ENCODE measurements at places on chromosomes 5 and 9.

- DNase-seq: no peak
Measured at GRCh38 chr9:96160168-96160567, 141.8 kb downstream of the HSD17B3 start.

DNA sequence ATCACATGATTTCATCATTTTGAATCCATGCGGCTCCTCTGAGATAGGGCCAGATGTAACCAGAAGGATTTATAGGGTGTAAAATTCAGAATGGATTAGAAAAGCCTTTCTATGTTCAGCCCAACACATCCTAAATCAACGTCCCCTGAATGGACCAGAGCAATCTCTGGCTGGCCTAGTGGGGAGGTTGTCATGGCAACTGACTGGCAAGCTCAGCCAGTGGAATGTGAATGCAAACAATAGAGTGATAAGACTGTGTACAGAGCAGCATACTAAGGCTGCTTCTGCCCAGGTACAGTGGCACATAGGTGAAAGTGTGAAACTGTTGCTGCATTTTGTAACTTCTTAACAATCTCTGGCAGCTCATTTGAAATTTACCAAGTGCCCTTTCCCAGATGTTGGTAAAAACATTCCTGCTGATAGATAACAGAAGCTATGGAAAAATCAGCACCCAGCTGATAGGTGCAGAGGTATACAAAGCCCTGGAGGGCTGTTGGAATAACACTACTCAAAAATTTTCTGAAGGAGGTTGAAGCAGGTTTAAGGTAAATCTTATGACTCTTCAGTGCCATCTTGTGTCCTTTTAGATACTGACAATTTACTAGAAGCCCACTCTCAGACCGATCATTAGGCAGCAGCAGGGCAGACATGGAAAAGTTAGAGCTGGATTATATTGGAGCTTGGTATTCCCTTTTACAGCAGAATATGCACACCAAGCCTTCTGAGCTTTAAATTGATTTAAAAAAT lies 267.2 kb downstream of the RAB3C start:
- no peak for DNase-seq

DNA sequence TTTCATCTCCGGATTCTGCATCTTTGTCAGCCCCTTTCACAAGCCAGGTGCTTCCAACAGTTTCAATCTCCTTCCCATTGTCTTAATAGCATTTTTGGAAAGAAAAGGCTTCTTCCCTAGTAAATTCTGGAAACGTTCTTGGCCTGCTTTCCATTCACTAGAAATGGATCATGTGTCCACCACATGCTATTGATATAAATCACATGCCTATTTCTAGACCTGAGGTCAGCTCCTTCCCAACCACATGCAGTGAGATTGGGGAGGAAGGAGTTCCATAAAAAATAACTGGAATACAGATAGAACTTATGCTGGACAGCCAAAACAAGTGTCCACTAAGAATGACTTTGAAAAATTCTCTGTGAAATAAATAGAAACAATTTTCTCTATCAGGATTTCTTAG lies 181.6 kb upstream of the TMEM161B start:
- no peak for DNase-seq

DNA sequence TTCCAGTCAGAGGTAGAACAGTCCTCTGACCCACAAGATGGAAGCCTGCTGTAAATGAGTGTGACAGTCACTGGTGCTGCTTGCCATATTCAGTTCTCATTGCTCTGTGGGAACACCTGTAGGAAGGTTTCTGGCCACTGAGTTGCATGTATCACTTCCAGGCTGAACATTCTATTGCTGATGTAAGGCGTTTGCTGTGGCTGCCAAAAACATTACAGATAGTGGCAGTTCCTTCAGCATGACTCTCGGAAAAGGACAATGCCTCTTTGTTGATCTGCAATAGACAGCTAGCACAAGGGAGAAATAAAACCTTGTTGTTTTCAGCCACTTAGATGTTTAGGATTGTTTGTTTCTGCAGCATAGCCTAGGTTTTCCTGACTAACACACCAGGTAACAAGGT lies 217.2 kb downstream of the AGTPBP1 start:
- DNase-seq: no peak

- no peak for DNase-seq
Measured at GRCh38 chr9:70013598-70014196, 30.0 kb upstream of the MAMDC2 start.

DNA sequence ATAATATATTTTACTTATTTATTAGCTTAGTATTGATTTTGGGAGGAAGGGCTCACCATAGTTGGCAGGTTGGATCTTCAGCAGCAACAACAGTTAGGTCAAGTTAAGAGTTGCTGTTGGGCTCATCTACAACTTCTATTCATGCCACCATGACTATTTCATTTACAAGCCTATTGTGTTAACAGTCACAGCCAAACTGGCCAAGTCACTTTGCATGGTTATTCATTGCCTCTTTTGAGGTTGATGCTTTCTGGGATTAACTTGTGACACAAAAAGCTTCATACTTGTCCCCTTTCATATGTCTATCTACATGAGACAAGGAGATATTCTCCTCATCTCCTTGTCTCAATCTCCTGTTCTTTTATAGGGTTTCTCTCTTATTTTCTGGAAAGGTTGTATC lies 98.3 kb downstream of the WDR70 start:
- no peak for DNase-seq

GRCh38 chr5:93425096-93425495 lies 155.9 kb downstream of the NR2F1-AS1 start:
- DNase-seq: no peak

DNA sequence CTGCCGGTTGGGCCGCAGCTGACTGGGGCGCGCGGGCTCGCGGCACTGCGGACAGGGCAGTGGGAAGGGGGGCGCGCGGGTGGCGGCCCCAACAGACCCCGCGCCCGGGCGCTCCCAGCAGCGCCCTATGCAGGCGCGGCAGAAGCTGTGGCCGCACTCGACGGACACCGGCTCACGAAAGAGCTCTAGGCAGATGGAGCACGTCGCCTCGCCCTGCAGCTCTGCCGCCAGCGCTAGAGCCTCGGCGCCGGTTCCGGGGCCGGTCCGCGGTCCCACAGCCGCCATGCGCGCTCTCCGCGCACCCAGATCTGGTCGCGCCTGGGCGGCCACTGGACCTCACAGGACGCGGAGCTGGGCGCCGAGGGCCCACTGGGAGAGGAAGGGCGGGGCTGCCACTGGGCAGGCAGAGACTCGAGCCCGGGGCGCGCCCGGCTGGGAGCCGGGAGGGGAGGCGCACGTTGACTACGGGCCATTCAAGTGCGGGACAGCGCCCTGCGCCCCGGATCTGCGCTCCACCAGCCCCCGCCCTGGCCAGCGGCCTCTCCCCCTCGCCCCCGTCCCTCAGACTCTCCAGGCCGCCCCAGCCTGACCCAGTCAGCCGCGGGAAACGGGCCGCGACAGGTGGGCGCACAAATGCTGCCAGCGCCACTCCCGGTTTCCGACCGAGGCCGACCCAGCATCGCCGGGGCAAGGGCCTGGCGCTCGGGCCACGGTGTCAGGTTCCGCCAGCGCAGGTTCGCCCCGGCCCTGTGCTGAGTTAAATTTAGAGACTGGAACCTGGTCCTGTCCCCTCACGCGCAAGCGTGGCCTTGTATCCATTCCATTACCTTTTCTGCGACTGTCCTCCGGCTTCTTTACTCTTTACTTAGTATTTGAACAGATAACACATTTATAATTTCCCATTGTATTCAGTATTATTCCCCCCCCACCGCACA lies at the start of gene TRIM7:
TRIM7 (minus strand) TSS at position 371 of the 935 bp plus-strand sequence; CDS start at position 285, 86 bp downstream.
- DNase-seq: no peak

GRCh38 chr5:163498886-163499285 lies 6.5 kb upstream of the MAT2B start:
- DNase-seq: peak; percentile 42

DNA sequence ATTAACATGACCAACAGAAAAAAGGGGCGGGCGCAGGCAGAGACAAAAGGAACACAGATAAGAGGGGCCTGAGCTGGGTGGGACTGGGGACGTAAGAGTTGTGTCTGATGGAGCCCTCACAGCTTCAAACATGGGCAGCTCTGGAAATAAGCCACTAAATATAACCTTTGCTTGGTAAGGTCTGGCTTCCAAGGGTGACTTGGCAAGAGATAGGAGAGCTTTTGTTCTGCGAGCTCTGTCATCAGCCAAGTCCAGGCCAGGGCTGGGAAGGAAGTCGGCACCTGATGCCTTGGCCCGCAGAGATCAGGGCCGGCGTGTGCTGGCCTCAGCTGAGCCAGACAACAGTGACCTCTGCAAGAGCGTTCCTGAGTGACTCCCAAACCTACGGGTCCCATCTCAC lies 11.8 kb downstream of the TRUB2 start:
- DNase-seq: no peak

GRCh38 chr9:127281891-127282290 lies 17.3 kb downstream of the GARNL3 start:
- DNase-seq: no peak

DNA sequence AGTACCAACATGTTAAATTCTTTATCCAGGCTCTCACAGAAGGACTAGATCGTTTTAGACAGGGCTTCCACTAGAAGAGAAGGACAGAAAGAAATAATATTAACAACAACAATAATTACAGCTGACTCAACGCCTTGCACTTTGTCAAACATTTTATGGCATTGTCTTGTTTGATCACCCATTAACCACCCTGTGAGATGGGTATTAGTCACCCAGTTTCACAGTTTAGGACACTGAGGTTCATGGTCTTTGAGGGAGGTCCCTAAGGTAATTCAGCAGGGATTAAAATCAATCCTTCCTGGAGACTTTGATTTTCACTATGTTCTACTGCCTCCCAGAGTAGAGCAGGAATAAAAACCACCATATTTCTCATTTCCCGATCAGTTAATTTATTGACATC lies 51.4 kb upstream of the BNC2 start:
- no peak for DNase-seq

DNA sequence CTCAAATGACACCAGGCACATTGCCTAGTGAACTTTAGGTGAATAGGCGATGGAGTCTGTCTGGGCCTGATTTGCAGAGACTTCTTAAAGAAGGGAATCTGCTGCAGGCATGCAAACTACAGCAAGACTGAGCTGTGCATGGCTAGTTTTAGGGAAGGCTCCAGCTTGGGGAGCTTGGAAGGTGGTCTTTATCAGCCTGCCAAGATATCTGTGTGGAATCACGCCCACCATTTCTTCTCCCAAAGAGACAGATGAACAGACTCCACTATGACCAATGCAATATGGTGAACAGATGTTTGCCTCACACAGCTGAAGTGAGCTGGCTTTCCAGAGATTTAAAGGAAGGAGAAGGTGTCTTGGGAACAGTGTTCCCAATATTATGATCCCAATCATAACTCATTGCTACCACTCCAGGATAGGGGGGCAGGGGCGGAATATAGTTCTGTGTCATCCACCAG lies 129.0 kb upstream of the HMHB1 start:
- no peak for DNase-seq

DNA sequence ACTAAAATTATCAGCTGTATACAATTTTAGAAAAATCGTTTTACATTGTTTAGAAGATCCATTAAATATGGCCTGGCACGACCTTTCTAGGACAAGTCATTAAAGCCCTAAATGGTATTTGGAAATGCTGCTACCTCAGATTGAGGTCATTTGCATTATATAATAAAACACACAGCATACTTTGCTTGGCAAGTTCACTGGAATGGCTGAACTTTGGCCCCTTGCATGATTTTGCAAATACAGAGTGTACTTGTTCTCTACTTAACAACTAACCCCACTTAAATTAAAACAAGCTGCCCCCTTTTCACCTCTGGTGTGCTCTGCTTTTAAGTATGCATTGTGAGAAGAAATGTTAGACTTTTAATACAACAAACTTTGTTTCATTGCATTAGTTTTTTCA lies 860.1 kb downstream of the PTPRD start:
- DNase-seq: no peak

GRCh38 chr9:37801287-37801850 lies 772 bp downstream of the DCAF10 start:
- no peak for DNase-seq

DNA sequence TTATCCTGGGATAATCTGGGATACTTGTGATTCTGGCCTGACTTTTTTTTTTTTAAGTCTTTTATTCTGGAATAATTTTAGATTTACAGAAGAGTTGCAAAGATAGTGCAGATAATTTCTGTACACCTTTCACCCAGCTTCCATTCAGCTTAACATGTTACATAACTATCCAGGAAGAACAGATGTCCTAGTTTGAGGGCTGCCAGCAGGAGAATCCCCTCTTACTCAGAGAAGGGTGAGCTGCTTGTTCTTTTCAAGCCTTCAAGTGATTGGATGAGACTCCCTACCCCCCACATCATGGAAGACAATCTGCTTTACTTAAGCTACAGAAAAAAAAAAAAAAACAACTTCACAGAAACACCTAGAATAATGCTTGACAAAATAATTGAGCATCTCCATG lies 254.2 kb downstream of the TRIM32 start:
- DNase-seq: no peak

GRCh38 chr9:95605816-95606488 lies 89.2 kb upstream of the PTCH1 start:
- DNase-seq: no peak

DNA sequence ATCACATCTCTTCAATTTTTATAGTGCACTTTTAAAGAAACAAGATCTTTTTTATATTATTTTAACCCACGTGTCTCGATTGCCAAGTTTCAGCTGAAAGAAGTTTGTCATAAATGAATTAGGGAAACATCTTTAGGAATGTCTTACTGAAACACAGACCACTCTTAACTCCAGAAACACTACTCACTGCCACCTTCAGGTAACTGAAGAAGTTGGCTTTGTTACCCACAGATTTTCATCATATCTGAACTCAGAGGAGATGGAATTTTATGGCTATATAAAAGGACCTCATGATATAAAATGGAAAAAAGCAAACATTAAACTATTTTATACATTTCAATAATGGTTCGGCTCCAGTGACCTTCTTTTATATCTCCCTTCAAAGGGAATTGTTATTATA lies 158.0 kb downstream of the SEMA5A start:
- peak; percentile 5 for DNase-seq

GRCh38 chr5:151471276-151471675 lies 23.9 kb downstream of the SLC36A1 start:
- no peak for DNase-seq

DNA sequence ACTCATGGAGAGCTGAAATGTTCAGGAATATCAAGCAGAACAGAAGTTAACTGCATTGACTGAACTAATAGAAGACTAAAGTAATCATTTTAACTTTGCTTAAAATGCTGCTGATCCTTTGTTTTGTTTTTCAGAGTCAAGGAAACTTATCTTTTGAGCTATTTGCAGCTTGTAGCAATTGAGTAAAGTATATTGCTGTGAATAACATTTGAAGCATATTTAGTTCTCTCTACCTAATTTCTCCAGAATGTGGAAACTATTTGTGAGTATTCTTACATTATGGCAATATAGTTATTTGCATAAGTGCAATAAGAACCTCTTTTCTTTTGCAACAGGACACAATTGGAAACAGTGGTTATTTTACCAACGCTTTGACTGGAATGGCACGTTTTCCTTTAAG lies 5.3 kb upstream of the SOX30 start:
- no peak for DNase-seq
